Hepatic stellate cell (primary cell): ENCODE measurements at places on chromosomes 1 and 21.

DNA sequence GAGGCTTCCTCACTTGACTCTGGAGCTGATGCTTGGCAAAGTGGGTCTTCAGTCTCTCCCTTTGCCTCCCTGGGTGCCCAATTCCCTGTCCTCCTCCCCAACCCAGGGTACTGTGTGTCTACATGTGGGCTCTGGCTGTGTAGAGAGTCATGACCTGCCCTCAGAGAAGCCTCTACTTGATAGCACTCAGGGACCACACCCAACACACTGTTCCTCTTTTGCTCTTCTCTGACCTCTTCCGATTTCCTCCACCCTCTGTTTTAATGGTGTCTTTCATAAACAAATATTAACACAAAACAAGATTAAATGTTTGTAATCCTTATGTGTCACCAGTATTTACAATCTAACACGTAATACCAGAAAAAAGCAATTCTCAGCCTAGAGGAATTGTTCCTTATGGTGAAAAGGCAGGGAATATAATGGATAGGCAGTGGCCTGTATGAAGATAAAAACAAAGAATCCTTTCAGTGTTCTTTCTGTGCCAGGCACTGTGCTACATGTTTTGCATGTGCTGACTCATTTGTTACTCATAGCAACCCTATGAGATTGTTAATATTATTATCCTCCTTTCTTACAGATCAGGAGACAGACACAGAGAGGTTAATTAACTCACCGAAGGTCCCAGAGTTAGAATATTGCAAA is 58.2 kb downstream of the HSD3B1 start:
- no peak for DNase-seq

- no peak for DNase-seq
These were observed 10.1 kb upstream of the EDN2 start for GRCh38 chr1:41494351-41495209.

GRCh38 chr1:229509576-229509975 is 1.4 kb upstream of the NUP133 start:
- no peak for DNase-seq

DNA sequence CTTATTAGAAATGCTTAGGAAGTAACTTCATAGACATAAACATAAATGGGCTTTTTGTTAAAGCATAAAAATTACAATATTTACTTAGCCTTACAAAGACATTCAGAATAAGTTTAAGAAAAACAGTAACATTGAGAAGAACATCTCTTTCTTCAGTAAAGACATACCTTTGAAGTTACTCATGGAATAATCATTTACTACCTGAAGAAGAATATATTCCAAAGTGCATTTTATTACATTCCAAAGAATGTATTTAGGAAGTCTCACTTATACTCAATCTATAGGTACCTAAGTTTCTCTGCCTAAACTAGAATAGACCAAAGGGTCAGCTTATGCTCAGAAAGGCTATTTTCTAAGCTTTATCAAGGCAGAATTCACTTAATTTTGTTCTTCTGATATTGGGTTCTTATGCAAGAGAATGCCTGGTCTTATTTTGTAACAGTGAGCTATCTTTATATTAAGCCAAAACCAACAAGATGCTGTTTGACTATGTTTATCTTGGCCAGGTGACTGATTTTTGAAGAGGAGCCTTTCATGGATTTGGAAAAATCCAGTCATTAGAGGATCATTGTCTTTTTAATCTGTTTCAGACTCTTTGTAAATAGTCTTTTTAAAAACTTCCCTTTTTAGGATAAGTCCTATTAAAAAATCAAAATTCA is 110.1 kb downstream of the OLFML2B start:
- no peak for DNase-seq
